ENCODE measurements at places on chromosomes 16 and 17.

GRCh38 chr16:11105038-11105903, 150.7 kb downstream of the SOCS1 start:
- no peak for DNase-seq

DNA sequence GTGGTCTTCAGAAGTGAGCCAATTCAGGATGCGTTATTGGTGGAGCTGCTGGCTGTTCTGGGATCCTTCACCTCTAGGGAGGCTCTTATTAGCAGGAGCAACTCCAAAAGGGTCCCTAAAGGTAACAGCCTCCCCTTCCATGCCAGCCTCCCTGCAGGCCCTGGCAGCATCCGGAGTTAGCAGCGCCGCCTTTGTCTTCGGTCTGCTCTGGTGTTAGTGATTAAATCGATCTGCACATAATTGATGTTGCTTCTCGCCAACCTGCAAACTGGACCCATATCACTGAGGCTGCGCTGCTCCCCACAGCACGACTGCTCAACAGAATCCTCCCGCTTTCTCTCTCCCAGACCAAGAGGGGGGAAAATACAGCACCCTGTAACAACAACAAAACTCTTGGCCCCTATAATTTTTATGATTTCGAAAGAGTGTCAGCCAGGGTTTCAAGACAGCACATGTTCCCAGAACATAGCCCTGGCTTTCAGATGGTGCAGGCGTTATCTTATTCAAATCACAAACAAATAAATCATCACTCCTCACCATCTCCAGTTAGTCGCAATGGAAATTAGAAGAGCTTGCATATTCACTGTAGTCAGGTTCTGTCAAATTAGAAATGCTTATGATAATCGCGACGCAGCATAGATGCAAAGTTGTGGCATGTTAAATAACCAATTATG, 76.0 kb downstream of the IRX3 start:
- DNase-seq, result no peak

DNA sequence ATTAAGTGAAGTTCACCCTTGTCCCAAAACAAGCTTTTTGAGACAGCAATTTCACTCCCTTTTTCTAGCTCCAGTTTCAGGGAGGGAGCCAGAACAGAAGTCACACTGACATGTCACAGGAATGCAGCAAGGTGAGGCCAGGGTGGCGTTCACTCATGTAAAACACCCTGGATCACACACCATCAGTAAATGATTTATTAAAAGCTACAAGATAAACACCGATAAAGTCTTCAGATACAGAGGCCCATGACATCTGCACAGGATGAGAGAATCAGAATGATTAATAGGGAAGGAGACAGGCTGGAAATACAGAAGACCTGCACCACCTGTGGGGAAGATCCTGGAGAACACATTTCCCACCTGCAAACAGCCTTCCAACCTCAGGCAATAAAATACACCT, 77.5 kb upstream of the DYNLRB2 start:
- no peak for DNase-seq

- no peak for DNase-seq
Measured at GRCh38 chr16:60302261-60302660, 1568.1 kb upstream of the GOT2 start.
